Amniotic stem cell (primary cell): ENCODE measurements at places on chromosomes 16 and 17.

GRCh38 chr17:47653442-47653841, 3.7 kb downstream of the KPNB1 start:
- DNase-seq: no peak

- no peak for DNase-seq
These were observed 9.2 kb downstream of the FSCN2 start for GRCh38 chr17:81537343-81537855.

DNA sequence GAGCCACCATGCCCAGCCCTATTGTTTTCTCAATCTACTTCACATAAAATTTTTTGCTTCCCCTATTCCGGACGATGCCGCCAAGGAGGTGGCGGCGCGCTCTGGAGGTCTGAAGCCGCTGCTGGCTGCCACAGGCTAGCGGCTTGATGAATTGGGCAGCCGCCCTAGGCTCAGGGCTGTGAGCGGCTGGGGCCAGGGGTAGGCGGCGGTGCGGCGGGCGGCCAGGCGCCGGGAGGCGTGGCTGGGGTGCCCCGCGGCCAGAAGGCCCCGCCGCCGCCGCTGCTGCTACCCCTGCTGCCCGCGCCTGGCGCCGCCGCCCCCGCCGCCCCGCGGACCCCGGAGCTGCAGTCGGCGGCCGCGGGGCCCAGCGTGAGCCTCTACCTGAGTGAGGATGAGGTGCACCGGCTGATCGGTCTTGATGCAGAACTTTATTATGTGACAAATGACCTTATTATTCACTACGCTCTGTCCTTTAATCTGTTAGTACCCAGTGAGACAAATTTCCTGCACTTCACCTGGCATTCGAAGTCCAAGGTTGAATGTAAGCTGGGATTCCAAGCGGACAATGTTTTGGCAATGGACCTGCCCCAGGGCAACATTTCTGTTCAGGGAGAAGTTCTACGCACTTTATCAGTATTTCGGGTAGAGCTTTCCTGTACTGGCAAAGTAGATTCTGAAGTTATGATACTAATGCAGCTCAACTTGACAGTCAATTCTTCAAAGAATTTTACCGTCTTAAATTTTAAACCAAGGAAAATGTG, 41.7 kb downstream of the ANKFY1 start:
- no peak for DNase-seq

- no peak for DNase-seq
These were observed 62.2 kb downstream of the UTP18 start for GRCh38 chr17:51322390-51323029.

DNA sequence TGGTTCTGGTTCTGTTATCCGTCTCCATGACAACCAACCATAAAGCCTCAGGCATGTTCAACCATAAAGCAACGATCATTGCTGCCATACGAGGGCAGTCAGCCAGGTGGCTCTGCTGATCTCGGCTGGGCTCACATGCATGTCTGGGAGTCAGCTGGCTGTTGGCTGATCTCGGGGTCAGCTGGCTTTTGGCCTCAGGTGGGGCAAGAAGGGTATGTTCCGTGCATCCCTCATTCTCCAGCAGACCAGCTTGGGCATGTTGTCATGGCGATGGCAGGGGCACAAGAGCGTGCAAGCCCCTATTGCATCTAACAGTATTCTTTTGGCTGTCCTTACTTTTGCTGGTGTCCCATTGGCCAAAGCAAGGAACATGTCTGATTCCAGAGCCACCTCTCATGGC, 86.2 kb downstream of the ABCC6 start:
- DNase-seq: no peak
